ENCODE measurements at places on chromosomes 11 and 22. TPM values are rescaled to one million over a fixed set of nuclear protein-coding genes. Genes with fewer than 3 reads are reported as not detected.
A peak's percentile ranks its signal among the peaks of the same experiment; 100 is the strongest.

Gene GRM5
- not detected for total RNA-seq

Gene NXPE2
- not detected for total RNA-seq

Gene GVQW3
- total RNA-seq = 1.8 TPM

Gene NEU3
- 13.1 TPM for total RNA-seq

Gene SART1
- 59.6 TPM for total RNA-seq

DNA sequence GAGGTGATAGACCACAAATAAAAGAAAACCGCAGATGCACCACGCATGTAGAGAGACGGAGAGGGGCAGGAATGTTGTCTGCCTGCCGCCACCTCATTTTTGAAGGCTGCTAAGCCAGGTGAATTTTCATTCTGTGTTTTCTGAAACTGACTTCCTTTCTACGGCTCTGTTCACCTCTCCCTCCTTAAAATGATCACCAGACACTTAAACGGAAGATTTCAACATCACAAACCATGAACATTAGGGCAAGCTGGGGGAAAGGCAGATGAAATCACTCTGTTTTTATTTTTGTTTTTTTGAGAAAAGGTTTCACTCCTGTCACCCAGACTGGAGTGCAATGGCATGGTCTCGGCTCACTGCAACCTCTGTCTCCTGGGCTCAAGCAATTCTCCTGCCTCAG, 232.4 kb downstream of the MIAT start:
- DNase-seq = no peak

DNA sequence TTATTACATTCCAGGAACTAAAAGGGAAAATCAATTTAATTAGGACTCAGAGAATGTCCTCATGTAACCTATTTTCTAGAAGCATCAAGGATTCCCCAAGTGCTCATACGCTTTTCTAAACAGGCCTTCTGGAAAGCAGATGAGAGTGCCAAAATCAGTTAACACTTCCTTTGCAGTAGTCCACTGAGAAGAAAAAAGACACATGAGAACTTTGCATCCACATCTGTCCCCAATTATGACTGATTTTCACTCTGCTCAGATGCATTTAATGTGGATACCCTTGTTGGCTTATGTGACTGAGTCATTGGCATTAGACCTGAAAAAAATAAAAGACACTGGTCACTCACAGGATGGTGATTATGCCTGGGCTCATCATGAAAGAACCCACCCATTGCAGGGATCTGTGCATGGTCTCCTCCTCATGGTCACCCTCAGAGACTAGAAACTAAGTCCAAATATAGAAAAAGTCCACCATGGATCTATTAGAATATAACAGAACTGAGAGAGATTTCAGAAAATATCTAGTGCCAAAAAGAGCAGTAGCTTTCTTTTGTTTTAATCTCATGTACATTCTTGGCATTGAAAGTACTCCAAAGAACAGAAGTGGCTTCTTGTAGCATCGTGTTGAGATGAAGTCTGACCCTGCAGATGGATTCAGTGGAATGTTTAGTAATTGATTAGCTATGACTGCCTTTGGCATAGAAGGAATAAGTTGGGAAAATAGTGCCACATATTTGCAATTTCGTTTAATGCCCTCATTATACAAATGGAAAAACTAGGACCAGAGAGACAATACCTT, 48.8 kb upstream of the FIBIN start:
- no peak for DNase-seq

- DNase-seq = no peak
These were observed 44.4 kb downstream of the CNTN5 start for GRCh38 chr11:99065121-99065520.

DNA sequence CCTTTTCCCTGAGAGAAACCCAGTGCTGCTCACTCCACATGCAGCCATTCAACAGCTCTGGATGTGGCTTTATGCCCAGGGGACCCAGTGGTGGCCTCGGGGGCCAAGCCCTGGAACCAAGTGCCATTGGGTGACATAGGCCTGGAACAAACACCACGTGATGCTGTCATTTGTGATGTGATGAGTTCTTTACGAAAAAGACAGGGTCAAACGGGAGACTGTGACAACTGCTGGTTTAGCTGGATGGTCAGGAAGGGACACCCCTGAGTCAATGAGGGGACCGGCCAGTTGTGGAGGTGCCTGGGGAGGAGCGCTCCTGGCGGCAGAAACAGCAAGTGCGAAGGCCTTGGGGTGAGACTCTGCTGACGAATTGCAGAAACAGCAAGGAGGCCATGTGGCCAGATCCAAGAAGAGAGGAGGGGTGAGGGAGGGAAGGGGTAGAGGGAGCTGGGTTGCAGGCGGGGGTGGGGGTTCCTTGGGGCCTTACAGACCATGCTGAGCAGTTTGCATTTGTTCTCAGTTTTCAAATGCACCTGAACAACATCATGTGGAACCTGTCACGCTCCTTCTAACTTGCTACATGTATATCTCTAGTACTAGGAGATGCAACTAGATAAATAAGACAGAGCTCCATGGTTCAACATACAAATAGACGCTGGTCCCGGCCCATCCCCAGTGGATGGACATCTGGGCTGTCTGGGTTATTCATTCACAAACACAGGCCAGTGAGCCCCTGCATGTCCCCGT, 56.1 kb downstream of the IGLL5 start:
- no peak for DNase-seq

- DNase-seq = no peak
These were observed 8.2 kb downstream of the MS4A15 start for GRCh38 chr11:60764879-60765278.

DNA sequence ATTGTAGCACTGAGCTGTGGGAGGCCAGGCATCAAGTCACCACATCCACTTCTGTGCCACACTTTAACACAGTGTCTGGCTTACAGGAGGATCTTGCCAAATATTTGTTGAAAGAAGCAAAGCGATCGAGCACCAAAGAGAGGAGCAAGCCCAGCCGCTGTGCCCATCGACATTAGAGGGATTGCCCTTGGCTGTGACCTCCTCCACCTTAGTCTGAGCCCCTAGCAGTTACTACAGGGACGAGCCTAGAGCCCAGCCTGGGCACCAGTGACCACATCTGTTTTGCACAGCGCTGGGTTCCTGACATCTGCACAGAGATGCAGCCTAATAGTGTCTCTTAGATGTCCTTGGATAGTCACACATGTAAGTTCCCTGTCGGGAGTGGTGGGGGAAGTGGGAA, 17.7 kb downstream of the GRIK4 start:
- DNase-seq = no peak

DNA sequence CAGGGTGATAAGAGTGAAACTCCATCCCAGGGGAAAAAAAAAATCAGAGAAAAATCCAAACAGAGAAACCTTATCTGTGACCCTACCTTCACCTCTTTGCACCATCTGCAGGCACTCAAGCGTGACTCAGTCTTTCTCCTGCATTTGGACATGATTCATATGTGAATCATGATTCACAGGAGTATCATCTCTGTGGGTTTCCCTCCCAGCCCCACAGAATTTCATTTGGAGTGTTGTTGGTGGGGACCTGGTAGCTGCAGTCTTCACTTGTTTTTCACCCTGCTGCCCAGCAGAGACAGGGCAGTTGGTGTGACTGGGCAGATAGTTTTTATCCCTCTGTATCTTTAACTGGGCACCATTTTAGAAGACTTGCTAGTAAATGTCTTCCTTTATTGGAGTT, 75.7 kb downstream of the DEPDC5 start:
- DNase-seq = peak; percentile 58

DNA sequence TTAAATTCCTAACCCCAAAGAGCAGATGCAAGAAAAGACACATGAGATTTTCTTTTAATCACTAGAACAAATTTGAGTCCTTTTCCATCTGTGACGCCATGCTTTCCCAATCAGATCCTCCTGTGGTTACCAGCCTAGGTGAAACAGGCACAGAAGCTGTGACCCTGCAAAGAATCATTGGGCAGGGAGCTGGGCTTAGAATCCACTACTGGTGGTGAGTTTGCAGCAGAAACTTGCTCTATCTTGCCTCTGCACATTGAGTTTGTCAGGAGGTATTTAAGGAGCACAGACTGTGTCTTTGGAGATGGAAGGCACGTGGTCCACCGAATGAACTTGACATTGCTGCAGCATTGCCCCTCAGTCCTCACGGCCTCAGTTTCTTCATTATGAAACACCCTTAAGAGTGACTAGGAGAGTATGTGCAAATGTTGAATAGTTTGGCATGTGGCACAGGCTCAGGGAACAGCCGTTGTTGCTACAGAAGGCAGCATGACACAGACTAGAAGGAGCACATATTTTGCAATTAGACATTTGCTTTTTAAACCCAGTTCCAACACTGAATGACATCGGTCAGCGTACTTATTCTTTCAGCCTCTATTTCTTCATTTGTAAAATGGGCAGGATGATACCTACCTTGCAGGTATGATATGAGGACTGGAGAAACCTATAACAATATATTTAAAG, 127.6 kb downstream of the DBX1 start:
- no peak for DNase-seq

DNA sequence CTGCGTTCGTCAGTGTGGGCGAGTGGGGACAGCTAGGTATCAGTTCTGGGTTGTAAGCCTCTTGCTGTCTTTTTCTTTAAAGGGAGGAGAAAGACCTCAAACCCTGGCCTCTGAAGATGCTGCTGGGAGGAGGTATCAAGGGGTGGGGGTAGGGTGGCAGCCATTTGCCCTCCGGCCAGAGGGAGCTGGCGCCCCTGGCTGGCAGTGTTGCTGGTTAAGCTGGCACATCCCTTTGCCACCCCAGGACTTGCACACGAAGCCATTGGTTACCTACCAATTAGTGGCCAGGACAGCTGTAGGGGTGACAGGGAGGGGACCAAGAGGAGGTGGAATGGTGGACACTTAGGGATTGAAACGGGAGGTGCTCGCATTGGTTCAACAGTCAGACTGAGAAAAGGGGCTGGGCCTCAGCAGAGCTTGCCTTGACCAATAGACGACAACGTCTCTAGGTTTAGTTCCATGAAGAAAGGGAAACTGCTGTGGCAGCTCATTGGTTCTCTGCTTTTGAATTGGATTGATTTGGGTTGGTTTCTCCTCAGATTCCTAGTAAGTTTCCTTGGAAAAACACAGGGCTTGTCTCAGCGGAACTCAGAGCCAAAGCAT, 77.9 kb downstream of the ST3GAL4 start:
- no peak for DNase-seq

DNA sequence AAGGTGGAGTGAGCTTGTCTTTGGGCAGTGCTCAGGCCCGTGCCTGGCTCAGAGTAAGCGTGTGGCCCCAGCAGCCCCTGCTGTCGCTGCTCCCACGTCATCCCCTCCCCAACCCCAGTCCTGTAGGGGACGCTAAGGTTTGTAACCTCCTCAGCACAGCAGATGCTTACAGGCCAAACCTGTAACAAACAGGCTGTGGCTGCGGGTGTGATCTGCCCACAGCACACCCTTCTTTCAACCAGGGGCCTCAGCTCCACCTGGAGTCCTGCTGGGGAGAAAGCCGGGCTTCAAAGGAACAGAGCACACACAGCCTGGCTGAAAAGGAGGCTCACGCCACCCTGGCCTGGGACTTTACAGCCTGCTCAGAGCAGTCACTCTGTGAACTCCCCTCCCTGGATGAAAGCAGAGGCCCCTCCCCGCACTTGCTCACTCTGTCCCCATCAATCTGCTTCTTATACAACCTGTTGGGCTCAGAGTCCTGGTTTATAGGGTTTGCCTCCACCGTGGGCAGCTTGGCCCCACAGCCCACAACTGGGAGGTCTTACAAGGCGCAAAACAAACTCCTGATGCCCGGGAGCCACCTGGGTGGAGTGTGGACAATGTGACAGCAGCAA, 54.3 kb downstream of the SCUBE1 start:
- DNase-seq = no peak

GRCh38 chr22:19757140-19757984, 3.2 kb upstream of the TBX1 start:
- DNase-seq = no peak

DNA sequence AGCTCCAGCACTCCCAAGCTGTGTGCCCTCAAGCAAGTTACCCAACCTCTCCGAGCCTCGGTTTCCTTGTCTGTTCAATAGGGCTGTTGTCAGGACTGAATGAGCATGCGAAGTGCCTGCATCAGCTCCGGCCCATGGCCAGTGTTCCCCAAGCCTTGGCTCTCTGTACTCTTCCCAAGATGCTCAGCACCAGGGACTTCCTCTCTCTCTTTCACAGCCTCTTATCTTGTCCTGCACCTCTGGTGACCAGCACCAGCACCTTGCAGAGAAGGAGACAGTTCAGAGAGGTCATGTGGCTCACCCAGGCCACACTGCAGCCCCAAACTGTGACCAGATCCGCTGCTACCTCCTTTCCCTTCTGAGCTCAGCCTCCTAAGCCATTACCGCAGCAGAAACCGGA, 120.3 kb upstream of the ANO1 start:
- no peak for DNase-seq

GRCh38 chr11:119347242-119347641, 737 bp upstream of the MFRP start:
- no peak for DNase-seq

GRCh38 chr11:86641537-86642261, 30.7 kb downstream of the ME3 start:
- DNase-seq = no peak
